Hematopoietic multipotent progenitor cell treated with erythropoietin and hydrocortisone succinate and interleukin-3 and kit ligand, for 4 days (in vitro differentiated cells): ENCODE measurements at places on chromosomes 2 and 18.

DNA sequence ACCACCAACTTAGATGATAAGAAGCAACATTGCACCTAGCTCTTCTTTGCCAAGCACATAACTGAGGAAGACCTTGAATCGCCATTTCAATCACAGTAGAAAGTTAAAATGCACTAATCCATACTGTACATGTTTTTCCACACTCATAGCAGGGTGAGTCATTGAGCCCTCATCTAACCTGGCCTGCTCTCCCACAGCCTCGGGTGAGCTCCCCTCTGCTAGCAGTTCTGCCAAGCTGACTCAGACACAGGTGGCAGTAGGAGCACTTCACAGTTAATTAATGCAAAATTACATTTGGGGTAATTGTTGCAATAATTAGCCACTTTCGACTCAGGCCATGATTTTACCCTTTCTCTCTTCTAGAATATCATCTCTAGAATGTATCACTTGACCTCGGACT lies 1632.8 kb upstream of the CELF4 start:
- DNase-seq, result no peak

GRCh38 chr2:156784020-156784701 lies 348.0 kb downstream of the GPD2 start:
- no peak for DNase-seq

GRCh38 chr2:217735899-217736298 lies 266.9 kb downstream of the TNS1 start:
- DNase-seq, result no peak

- DNase-seq, result no peak
Measured at GRCh38 chr2:20992201-20992711, 51.6 kb downstream of the APOB start.

DNA sequence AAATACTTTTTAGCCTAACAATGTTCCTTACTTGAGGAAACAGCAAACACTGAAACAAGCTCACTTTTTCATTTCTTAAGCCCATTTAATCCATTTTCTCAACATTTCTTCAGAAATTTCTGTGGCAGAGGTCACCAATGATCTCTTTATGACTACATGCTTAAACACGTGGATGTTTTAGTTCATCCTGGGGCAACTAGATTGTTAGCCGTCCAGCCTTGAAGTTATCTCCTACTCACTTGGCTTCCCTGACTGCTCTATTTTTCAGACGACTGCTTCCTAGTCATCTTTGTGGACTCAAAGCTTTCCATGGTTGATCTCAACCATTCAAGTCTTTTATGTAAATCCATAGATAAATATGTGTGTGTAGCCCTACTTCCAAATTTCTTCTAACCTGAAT lies 24.1 kb downstream of the CD302 start:
- no peak for DNase-seq

DNA sequence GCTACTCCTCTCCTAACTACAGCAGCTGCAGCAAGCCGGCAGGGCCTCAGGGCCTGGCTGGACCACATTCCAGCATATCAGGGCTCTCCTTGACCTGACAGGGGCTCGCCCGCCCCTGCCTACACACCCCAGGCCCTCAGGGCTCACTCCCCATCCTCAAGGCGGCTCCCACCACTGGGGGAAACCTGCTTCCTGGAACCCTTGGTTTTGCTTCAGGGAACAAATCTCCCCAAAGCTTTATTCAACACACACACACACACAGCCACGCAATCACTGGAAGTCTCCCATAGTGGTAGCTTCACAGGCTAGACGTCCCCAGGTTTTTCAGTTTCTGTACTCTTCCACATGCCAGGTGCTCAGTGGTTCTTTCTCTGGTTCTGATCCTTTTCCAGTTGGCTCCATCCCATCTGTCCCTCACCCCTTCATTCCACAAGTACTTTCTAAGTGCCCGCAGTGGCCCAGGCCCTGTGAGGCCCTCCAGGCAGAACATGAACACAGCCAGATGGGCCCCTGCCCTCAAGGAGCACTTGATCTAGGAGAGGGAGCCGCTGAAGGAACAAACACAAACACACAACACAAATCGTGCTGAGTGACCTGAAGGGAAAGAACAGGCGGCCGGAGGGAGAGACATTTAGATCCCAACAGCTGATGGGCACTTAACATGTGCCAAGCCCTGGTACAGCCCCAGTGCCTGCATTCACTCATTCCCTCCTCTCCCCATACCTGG lies 51.1 kb downstream of the TNS1 start:
- DNase-seq, result no peak

DNA sequence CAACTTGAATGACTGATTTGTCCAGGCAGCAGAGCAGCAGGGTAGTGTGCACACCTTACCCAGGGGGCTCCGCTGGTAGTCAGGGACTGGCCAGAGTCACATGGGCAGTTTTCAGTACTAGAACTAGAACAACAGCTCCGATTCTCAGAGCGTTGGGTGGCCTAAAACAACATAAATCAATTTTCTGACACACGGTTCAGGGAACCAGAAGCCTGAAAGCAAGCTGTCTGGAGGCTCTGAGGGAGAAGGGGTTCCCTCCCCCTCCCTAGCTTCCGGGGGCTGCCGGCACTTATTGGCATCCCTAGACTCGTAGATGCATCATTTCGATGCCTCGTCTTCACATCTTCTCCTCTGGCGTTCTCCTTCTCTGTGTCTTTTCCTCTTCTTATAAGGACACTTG lies 13.4 kb upstream of the ITGB6 start:
- DNase-seq, result no peak

DNA sequence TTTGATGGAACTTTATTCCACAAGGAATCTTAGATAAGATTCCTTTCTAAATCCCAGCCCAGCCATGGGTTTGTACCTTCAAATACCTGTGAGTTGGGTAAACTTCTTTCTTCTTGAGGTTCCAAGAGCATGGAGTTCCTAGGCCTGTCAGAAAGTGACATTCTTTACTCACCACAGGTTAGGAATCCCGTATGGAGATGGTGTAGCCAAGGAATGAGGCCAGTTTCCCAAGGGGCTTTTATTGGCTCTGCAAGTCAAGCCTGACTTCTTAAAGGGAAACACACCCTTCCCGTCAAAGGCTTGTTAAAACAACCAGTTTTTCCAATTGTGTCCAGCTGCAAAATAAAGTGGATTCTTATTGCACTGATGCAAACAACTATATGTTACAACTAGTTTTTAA lies 45.8 kb downstream of the STK17B start:
- DNase-seq, result no peak
